ENCODE measurements at places on chromosomes 5 and 9.

- no peak for DNase-seq
Observed at GRCh38 chr5:128237000-128237399, 153.4 kb downstream of the SLC12A2 start.

GRCh38 chr5:27818888-27819287 lies 780.5 kb upstream of the CDH9 start:
- no peak for DNase-seq

DNA sequence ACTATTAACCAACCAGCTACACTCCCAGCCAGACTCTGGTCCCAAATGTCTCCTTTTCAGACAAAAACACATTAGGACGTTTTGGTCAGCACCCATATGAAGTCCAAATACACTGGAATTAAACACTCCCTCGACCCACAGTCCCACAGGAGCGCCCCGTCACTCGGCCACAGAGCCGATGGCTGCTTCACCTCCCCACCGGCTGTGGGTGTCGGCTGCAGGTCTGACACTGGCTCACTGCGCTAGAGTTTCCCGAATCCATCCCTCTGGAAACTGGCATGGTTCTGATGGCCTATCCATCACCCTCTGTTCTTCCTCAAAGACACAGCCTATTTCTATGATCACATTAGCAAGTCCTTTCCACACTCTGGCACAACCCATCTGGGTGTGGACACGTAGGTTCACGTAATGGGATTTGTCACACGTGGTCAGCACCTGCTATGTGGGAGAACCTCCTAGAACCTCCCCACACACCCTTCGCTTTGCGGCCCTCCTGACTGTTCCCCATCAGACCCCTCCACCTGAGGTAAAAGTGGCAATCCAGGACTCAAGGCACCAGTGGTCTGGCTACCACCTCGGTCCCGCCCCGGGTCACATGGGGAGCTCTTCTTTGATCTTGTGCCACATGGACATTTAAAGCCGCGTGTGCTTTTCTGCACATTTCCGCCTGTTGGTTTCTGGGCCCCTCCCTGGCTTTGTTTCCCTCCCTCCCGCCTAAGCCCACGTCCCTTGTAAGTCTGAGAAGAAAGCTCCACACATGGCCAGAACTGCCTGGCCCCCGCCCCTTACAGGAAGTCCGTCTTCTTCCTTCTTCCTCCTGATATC lies 131.1 kb upstream of the PHYKPL start:
- DNase-seq = no peak

DNA sequence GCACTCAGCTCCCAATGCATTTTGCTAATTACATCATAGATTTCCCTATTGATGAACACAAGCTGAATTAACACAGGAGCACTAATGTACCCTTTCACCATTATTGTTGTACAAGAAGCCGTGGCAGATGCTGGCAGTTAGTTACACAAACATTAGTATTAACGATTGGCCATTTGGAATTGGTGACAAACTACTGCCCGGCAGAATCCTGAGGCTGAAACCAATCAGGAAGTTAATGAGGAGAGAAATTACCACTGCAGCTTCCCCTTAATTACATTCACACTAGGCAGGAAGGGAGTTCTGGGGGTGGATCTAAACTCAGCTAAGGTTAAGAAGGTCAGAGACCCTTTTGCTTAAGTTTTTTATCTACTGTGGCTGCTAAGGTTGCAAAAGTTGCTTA lies 9.6 kb upstream of the DMRT3 start:
- no peak for DNase-seq

DNA sequence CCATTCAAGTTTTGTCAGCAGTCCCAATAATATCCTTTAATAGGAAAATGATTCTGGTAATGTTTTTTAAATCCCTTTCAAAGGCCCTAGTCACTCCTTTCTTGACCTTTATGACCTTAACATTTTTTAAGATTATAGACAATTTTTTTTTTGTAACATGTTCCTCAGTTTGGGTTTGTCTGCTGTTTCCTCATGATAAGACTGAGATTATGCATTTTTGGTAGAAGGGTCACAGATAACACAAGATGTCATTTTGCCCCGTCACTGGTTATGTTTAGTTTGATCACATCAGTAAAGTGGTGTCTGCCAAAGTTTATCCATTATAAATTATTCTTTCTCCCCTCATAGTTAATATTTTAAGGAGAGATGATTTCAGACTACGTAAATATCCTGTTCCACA lies 16.0 kb upstream of the PTPDC1 start:
- DNase-seq = no peak

GRCh38 chr5:27015758-27016157 lies 22.6 kb downstream of the CDH9 start:
- no peak for DNase-seq

- DNase-seq = peak; percentile 82
Observed at GRCh38 chr9:72305102-72305546, 59.9 kb downstream of the ZFAND5 start.

DNA sequence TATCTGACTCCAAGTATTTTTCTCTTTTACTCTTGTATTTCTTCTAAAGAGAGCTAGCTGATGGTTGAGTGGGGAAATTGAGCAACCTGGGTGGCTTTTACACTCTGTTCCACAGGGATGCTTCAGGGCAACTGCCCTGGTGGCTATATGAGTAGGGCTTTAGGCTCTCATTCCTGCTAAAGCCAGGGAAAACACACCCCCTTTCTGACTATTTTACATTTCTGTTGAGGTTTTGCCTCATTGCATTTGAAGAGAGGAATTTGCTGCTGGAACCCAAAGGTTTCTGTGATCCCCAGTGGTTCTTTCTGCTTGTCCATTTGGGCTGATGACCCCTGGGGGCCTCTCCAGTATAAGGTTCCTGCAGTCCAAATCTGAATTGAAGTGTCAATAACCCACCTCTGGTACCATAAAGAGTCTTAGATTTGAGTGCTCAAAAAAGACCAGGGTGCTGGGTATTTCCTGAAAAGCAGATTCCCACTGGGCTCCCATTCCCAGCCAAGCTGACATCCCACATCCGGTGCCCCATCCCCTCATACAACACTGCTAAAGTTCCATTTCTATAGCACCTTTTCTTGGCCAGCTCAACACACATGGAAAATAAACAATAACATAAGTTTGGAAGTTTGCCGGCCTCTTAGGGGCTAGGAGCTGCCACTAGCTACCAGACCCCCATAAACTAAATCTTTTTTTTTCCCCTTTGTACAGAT lies 59.5 kb downstream of the PAPPA start:
- DNase-seq = no peak

All from tibial artery (tissue), 4 donors.